ENCODE measurements at places on chromosomes 4 and X. TPM values are rescaled to one million over a fixed set of nuclear protein-coding genes. Genes with fewer than 3 reads are reported as not detected.

Gene NOP14
- total RNA-seq = 46.6 TPM

Gene WDR17
- total RNA-seq = 8.7 TPM

Gene DMRTC1
- 0.56 TPM for total RNA-seq

Gene PITX2
- 0.77 TPM for total RNA-seq

Gene KDR
- total RNA-seq = 0.12 TPM

Gene ARHGAP36
- total RNA-seq = 1.8 TPM

Gene TRIM2
- total RNA-seq = 105 TPM

Gene BCORL1
- 53.7 TPM for total RNA-seq

Gene EVC2
- 7.2 TPM for total RNA-seq

DNA sequence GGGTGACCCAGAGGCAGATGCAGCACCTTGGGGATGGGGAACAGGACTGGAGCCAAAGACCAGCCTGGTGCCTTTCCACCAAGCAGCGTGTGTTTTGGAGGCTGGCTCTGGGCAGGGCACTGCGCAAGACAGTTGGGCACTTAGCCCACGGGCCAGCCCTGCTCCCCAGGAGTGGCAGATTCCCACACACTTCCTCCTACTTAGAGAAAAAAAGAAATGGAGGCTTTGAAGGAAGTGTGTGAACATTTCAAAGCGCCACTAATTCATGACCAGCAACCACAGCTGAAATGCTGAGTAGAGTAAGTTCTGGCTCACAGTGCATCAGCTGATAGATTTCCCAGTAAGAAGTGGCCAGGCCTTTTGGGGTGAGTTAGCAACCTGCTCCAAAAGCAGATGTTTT is 54.9 kb upstream of the LGI2 start:
- no peak for DNase-seq

- no peak for DNase-seq
Measured at GRCh38 chrX:10199212-10199611, 42.4 kb downstream of the CLCN4 start.

DNA sequence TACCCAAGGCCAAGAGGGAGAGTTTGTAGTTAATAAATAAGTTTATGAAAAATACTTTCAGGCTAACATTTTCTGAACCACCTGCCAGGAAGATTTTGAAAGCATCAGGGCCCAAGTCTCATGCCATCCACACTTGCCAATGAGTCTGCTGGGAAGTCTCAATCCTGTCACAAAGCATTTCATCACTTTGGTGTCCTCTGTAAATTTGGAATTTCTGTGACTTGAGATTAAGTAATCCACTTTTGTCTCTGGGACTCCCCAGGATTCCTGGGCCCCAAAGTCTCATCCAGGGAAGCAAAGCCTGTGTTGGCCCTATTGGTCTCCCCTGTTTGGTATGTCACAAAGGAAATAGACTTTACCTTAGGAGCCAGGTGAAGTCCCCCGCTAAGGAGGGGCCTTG is 99.2 kb upstream of the GPC4 start:
- DNase-seq = no peak

- no peak for DNase-seq
Measured at GRCh38 chrX:48058621-48059295, 12.7 kb downstream of the ZNF630 start.

GRCh38 chrX:35696760-35697234 is 101.3 kb upstream of the MAGEB16 start:
- DNase-seq = no peak

DNA sequence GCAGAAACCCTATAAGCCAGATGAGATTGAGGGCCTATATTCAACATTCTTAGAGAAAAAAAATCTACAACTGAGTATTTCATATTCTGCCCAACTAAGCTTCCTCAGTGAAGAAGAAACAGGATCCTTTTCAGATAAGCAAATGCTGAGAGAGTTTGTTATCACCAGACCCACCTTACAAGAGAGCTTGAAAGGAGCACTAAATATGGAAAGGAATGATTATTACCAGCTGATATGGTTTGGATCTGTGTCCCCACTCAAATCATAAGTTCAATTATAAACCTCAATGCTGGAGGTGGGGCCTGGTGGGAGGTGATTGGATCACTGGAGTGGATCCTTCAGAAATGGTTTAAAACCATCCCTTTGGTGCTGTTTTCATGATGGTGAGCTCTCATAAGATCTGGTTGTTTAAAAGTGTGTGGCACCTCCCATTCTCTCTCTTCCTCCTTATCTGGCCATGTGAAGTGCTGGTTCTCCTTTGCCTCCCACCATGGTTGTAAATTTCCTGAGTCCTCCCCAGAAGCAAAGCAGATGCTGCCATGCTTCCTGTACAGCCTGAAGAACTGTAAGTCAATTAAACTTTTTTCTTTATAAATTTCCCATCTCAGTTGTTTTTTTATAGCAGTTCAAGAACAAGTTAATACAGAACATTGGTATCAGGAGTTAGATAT is 144.2 kb downstream of the MSN start:
- no peak for DNase-seq

- peak; percentile 6 for DNase-seq
Measured at GRCh38 chr4:26161030-26161824, 159.6 kb upstream of the RBPJ start.

GRCh38 chrX:53004811-53005210 is 43.8 kb upstream of the GPR173 start:
- no peak for DNase-seq

- no peak for DNase-seq
Measured at GRCh38 chrX:29299684-29300083, 712.4 kb downstream of the IL1RAPL1 start.

- no peak for DNase-seq
Measured at GRCh38 chr4:107261241-107261874, 225.2 kb upstream of the DKK2 start.

DNA sequence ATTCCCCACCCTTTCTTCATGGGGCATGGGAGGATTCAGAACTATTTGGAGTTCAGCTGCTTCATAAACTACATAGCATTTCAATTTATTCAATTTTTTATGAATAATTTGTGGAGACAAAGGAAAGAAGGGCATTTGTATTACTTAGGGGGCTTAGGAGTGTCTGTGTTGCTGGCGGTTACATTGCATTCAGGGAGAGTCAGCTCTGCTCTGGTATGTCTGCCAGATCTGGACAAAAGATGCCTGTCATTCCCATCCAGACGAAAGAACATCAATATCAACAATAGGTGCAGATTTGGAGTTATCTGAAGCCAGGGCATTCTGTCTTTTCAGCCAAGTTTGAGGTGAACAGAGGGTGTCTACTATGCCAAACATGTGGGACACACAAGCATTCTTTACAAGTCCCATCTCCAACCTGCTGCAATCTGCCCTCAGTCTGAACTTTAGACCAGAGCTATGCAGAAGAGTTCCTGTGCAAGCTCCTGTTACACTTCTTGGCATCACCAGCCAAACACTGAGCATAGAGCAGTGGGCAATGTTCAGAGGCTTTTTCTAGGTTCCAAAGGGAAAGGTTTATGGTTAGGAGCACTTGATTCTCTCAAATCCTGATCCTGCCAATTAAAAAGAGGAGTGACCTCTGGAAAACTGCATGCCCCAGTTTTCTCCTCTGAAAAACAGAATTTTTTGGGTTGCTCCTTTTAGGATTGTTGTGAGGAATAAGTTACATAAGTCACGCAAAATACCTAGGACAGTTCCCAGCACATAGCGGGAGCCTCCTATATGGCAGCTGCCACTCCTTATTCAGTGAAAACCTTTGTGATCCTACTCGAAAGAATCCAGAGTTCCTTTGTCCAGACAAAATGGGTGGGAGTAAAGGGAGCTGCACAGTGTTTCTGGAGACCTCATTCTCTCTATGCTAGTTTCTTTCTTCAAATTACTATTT is 719.5 kb upstream of the SLIT2 start:
- no peak for DNase-seq

DNA sequence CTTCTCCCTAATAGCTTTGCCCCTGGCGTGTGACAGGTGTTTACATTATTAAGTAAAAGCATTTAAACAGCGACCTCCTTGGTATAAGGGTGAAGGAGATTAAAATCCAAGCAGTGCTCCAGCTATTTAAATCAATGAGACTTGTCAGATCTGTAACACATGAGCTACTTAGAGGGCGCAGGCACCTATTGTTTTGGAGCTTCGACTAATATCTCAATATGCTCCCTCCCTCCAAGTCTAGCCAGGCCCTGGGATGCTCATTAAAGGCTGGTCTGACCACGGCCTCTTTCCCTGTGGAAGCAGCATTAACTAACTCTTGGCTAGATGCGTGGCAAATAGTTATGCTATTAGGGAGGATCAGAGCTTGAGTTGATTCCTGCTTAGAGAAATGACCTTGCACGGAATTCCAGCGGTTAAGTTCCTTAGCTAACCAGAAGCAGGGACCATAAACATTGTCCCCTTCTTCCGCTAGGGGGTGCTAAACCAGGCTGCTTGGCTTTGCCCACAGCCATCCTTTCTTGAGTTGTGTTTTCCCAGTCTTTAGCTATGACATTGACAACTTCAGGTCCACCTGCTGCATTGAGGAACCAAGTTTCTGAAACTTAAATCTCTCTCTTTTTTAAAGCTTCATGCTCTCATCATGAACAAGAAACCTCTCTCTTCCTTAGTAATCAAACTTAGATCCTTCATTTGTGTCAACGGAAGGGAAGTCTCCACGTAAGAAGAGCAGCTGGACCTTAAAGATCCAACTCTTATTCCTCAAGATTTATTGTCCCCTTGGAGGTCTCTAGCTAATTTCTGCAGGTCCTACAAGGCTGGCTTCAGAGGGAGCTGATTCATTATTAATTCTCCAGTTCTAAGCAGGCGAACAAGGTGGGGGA is 80.7 kb upstream of the IGFBP7 start:
- peak; percentile 49 for DNase-seq

DNA sequence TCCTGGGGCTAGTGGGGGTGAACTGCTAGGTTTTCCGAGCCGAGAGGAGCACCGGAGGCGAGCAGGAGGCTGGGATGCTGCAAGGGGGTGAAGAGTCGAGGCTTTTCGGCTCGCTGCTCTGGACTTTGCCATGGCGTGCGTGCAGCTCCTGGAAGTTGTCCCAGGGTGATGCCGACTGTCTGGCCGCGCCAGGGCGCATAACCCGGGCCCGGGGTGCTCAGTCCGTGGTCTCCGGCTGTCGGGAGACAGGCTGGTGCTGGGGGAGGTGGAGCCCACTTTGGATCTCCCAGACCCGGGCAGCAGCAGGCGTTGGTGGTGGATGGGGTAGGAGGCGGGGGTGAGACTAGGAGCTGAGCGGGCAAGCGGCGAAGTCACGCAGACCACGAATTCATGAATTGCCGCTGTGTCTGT is 793 bp downstream of the GRIA3 start:
- peak; percentile 6 for DNase-seq

GRCh38 chr4:6641164-6641970 is 882 bp downstream of the MRFAP1 start:
- DNase-seq = no peak

DNA sequence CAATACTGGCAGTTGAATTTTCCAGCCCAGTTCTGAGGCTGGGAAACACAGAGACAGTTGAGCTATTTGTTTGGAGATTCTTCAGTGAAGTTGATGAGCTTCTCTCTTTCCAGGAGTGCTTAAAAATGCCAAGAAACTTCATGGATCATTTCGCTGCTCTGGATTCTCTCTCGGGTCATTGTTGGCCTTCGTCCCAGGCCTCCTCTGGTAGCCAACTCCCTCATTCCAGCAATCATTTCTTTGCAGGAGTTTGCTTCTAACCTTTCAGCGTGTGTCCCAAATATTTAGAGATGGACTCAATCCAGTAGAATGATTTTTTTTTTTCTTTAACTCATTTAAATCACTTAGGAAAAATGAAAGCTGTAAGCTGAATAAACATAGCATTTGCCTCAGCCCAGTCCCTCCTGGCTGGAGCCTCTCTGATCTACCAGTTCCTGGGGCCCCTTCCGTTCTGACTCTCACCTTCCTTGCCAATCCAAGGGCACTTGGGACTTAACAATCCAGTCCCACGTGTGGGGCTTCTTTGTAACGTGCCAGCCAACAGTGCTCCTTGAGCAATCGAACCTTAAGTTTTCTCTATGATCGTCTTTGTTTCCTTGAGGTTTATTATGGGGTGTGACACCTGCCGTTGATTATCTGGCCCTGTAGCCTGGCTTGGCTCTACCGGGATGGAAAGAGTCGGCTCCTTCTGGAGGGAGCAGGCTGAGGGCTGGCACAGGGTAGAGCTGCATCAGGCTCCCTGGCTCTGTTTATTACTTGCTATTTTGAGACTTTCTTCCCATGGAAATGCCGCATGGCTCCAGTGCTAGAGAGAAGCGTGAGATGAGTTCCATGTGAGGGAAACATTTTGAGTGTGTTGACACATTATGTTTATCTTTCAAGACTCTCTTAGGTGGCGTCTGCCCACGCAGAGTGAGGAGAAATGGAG is 80.4 kb upstream of the GPC4 start:
- DNase-seq = no peak

GRCh38 chr4:59956366-59956765 is 1243.8 kb upstream of the ADGRL3 start:
- DNase-seq = no peak

GRCh38 chr4:107710493-107711459 is 9.3 kb downstream of the PAPSS1 start:
- no peak for DNase-seq

GRCh38 chr4:96097040-96097607 is 257.2 kb downstream of the PDHA2 start:
- no peak for DNase-seq

- DNase-seq = peak; percentile 7
Measured at GRCh38 chrX:68462653-68463052, 29.4 kb upstream of the OPHN1 start.

- DNase-seq = no peak
Measured at GRCh38 chrX:35439692-35440091, 358.4 kb upstream of the MAGEB16 start.

- DNase-seq = no peak
Measured at GRCh38 chrX:79138658-79139241, 5.7 kb upstream of the GPR174 start.

DNA sequence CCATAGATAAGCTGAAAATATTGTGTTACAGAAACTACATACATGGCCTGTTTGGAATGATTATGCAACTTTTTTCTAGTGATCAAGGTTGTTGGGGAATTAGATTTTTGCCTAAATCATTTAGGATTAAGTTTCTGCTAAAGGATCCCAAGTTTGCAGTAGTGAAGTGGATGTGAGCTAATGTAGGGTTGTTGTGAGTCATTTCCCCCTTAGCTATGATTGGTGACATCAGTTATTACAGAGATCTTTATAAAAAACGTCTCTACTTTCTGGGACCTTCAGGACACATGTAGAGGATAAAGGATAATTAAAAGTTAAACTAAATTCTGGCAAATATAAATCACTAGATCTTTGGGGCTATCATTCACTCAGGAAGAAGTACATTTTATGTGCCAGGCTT is 133.3 kb downstream of the GATB start:
- no peak for DNase-seq

DNA sequence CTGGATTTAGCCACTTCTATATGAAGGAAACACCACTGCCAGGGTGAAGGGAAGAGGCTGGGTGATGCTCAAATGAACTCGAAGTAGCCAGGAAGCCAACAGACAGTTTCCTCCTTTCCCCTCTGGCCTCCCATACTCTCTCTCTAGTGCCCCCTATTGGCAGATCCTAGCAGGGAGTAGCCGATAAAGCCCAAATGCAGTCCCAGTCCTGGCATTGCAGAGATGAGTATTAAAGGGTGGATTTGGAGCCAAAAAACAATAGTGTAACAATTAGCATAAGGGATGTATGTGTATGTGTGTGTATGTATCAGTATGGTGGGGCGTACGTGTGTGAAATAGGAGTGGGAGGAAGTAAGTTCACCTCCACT is 213.8 kb upstream of the LDB2 start:
- peak; percentile 33 for DNase-seq
